ENCODE measurements at places on chromosomes 4 and X. TPM values are rescaled to one million over a fixed set of nuclear protein-coding genes. Genes with fewer than 3 reads are reported as not detected.

DNA sequence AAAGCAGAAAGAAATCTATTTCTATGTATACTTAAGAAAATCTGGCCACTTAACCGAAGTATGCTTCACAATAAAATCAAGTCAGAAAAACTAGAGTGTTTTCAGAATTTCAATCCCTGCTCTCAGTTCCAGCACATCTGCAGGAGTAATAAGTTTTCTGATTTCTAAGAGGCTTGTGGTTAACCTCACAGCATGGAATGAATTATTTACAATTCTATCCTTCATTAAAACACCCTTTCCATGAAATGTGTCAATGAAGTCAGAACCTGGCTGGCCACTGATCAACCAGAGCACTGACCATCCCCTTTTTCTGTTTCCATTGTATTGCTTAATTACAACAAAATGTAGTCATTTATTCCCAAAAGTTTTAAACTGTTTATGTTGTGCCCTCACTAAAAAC is 781.4 kb upstream of the INTU start:
- H3K4me1 ChIP-seq: no peaks in the 10 kb centered on the region
- no peaks in the 10 kb centered on the region for H3K36me3 ChIP-seq
- no peak for DNase-seq
- no peaks in the 10 kb centered on the region for H3K27me3 ChIP-seq

DNA sequence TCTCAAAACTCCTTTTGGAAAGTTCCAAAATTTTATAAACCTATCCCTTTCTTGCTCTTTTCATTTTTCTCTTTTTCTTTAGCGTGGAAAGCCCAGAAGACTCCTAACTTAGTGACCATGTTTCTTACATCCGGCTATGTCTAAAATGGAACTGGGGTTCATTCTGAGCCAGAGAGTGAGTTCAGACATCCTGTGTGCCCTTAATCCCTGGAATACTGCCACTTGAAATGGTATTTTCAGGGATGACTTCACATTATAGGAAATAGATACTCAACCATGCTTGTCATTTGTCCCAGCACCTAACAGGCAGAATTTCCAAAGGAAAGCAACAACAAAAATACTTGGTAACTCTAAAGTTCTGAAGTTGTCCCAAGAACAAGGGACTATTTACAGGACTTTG is 379.6 kb downstream of the ARHGAP24 start:
- no peaks in the 10 kb centered on the region for H3K27me3 ChIP-seq
- H3K36me3 ChIP-seq: no peaks in the 10 kb centered on the region
- H3K4me1 ChIP-seq: no peaks in the 10 kb centered on the region
- H3K27ac ChIP-seq: peak overlapping the region; percentile 12
- no peak overlapping the region for H3K4me3 ChIP-seq

- H3K36me3 ChIP-seq: no peaks in the 10 kb centered on the region
- peaks cover 15% of the 10 kb centered on the region for H3K27me3 ChIP-seq
- H3K4me3 ChIP-seq: peak overlapping the region; percentile 21
These were observed 795 bp upstream of the SH3KBP1 start for GRCh38 chrX:19887911-19888879.

- H3K27me3 ChIP-seq: no peaks in the 10 kb centered on the region
- no peak overlapping the region for H3K4me3 ChIP-seq
- H3K36me3 ChIP-seq: no peaks in the 10 kb centered on the region
These were observed 13.9 kb upstream of the CPLX1 start for GRCh38 chr4:839675-840443.

DNA sequence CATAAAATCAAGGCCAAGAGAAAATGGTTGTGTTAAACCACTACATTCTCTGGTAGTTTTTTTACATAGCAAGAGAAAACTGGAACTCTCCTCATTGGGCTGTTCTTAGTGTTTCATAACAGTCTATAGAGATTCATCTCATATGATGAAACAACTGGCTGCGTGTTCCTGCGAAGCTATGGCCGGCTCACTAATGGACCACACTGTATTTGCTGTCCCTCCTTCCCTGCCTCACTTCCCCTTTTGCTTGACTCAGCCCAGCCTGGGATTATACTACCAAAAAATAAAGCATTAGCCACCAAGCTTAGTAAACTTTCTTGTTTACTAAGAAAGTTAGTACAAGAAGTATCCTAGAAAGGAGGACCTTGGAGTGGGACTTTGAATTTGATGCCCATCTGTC is 31.6 kb upstream of the LSM6 start:
- no peak overlapping the region for H3K4me3 ChIP-seq
- no peaks in the 10 kb centered on the region for H3K36me3 ChIP-seq
- DNase-seq: no peak
- H3K27ac ChIP-seq: no peak overlapping the region

GRCh38 chrX:37690119-37690518 is 4.5 kb downstream of the XK start:
- H3K27me3 ChIP-seq: peaks cover 11% of the 10 kb centered on the region
- H3K36me3 ChIP-seq: no peaks in the 10 kb centered on the region
- DNase-seq: no peak
- no peak overlapping the region for H3K4me3 ChIP-seq
- no peak overlapping the region for H3K27ac ChIP-seq

DNA sequence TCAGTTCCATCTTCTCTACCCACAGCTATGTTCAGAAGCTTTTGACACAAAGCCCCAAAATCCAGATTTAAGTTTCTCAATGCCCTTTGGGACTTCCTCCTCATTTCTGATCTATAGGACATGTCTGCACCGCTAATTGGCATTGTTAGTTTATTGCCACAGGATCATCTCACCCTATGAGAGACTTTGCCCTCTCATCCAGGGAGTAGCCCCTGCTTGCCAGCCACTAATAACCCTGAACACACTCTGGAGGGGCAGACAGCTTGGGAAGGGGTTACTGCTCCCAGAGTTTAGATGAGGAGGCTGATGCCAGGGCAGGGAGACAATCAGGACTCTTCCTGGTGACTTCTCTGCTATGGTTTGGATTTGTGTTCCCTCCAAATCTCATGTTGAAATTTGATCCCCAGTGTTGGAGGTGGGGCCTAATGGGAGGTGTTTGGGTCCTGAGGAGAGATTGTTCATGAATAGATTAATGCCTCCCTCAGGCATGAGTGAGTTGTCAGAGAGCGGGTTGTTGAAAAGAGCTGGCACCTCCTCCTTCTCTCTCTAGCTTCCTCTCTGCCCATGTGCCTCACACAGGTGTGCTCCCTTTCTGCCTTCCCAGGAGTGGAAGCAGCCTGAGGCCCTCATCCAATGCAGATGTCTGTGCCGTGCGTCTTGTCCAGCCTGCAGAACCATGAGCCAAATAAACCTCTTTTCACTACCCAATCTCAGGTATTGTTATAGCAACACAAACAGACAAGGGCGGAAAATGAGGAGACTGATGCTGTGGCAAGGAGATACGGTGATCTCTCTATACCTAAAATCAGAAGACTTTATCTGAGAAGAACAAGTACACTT is 3.6 kb upstream of the SCARB2 start:
- H3K27me3 ChIP-seq: no peaks in the 10 kb centered on the region
- peak overlapping the region; percentile 21 for H3K27ac ChIP-seq
- H3K4me3 ChIP-seq: no peak overlapping the region
- no peak for DNase-seq

DNA sequence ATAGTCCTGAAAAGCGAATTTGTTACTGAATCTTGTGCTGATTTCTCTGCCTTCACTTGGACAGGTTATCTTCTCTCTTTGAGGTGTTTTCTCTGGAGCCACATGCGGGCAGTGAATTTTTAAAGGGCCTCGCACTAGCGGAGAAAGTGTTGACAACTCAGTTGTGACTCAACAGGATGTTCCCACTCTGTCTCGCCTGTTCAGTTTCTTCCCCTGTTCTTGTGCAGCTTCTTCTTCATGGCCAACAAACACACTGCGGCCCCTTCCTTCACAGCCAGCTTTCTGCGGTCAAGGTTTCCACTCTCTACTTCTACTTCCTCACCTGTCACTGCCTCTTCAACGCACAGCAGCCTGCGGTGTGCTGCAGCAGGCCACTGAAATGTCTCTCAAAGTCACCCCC is 1.1 kb upstream of the SHROOM4 start:
- no peaks in the 10 kb centered on the region for H3K4me1 ChIP-seq
- H3K27me3 ChIP-seq: no peaks in the 10 kb centered on the region
- no peak for DNase-seq
- no peaks in the 10 kb centered on the region for H3K36me3 ChIP-seq

- H3K27ac ChIP-seq: no peak overlapping the region
- peak; percentile 49 for DNase-seq
- no peaks in the 10 kb centered on the region for H3K36me3 ChIP-seq
These were observed 142.9 kb downstream of the TMEM164 start for GRCh38 chrX:110145854-110146253.

DNA sequence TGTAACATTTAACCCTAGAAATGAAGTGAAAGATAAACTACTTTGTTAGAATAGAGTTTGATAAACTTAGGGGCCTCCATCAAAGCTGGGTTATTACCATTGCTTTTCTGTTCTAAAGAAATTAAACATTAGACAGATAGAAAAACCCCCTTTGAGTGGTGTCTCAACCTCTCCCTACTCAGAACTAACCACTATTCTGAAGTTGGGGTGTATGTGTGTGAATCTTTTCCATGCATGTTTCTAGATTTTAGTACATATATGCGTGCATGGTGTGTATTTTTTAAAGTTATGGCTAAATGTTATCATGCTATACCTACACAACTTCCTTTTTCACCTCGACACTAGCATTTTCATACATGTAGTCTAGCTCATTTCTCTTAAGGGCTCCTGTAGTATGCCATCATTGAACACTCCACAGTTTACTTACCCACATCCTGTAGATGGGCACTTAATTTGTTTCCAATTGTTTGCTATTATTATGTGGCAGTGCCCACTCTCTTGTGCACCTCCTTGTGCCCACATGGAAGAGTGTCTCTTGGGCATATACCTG is 25.7 kb downstream of the GEMIN8 start:
- peaks cover 33% of the 10 kb centered on the region for H3K27me3 ChIP-seq
- H3K27ac ChIP-seq: no peak overlapping the region
- no peaks in the 10 kb centered on the region for H3K4me1 ChIP-seq

GRCh38 chrX:23670528-23670927 is 3.2 kb downstream of the PRDX4 start:
- no peak overlapping the region for H3K4me3 ChIP-seq
- H3K4me1 ChIP-seq: peaks cover 4% of the 10 kb centered on the region
- H3K27me3 ChIP-seq: peaks cover 23% of the 10 kb centered on the region
- H3K36me3 ChIP-seq: peaks cover under 1% of the 10 kb centered on the region

GRCh38 chr4:123790681-123791080 is 394.1 kb downstream of the SPRY1 start:
- H3K36me3 ChIP-seq: no peaks in the 10 kb centered on the region
- no peak for DNase-seq
- no peak overlapping the region for H3K4me3 ChIP-seq
- no peak overlapping the region for H3K27ac ChIP-seq

DNA sequence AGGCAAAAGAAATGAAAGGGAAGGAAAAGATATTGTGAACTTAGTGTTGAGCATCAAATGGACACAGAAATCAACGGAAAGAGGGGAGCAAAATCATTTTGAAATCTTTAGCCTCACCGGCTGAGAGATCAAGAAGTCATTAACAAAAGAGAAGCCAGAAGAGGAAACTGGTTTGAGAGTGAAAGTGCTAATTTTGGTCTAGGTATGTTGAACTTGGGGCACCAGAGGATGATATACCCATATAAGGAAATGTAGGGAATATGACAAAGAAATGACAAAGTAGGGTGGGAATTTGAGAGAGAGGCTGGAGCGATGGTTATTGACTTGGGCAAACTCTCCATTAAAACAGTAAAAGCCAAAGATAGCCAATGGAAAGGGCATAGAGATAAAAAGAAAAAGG is 183.4 kb upstream of the ATOH1 start:
- H3K27me3 ChIP-seq: no peaks in the 10 kb centered on the region
- no peak overlapping the region for H3K27ac ChIP-seq
- no peaks in the 10 kb centered on the region for H3K36me3 ChIP-seq
- no peak overlapping the region for H3K4me3 ChIP-seq
- DNase-seq: no peak
- no peaks in the 10 kb centered on the region for H3K4me1 ChIP-seq

GRCh38 chr4:115117651-115118050 is 4.2 kb upstream of the NDST4 start:
- H3K27me3 ChIP-seq: no peaks in the 10 kb centered on the region
- H3K4me1 ChIP-seq: peaks cover 3% of the 10 kb centered on the region
- no peak overlapping the region for H3K27ac ChIP-seq
- no peaks in the 10 kb centered on the region for H3K36me3 ChIP-seq
- no peak overlapping the region for H3K4me3 ChIP-seq

DNA sequence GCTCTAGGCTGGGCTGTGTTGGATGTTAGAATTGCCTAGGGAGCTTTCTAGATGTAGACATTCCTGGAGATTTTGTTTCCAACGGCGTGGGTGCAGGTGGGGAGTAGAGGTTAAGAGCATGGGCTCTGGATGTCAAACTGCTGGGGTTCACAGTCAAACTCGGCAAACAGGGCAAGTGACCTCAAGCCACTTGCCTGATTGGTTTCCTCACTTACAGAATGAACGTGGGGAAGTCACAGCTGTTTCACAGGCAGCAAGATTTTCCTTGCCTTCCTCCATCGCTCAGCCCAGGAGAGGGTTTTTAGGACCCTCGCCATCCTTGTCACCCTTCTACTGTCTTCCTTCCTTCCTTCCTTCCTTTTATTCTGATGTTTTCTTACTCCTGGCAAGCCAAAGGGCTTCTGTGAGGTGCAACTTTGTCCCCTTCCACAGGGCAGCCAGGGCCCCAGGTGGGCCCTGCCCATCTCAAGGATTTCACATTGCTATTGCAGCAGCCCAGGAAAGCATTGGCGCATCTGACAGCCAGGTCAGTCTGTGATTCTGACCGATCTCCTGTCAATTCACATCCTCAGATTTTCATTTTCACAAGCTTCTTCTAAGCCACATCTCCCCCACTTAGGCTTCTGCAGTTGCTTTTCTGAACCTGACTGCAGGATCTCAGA is 7.0 kb downstream of the RTL5 start:
- no peak for DNase-seq
- no peak overlapping the region for H3K4me3 ChIP-seq
- peaks cover 22% of the 10 kb centered on the region for H3K4me1 ChIP-seq
- no peaks in the 10 kb centered on the region for H3K36me3 ChIP-seq

- H3K27me3 ChIP-seq: no peaks in the 10 kb centered on the region
- no peak for DNase-seq
- H3K36me3 ChIP-seq: no peaks in the 10 kb centered on the region
- no peak overlapping the region for H3K4me3 ChIP-seq
- no peak overlapping the region for H3K27ac ChIP-seq
These were observed 335.2 kb downstream of the ADAM29 start for GRCh38 chr4:175253184-175253902.

The TMPRSS11B gene
- not detected for total RNA-seq

The ADH1B gene
- total RNA-seq: 1,115 TPM

The C4orf51 gene
- not detected for total RNA-seq

The TLR10 gene
- total RNA-seq: 4.4 TPM

Measured in lung (tissue), 17 donors.